Spleen (tissue), 13 donors: ENCODE measurements at places on chromosomes 4 and X. TPM values are rescaled to one million over a fixed set of nuclear protein-coding genes. Genes with fewer than 3 reads are reported as not detected.
A peak's percentile ranks its signal among the peaks of the same experiment; 100 is the strongest.

DNA sequence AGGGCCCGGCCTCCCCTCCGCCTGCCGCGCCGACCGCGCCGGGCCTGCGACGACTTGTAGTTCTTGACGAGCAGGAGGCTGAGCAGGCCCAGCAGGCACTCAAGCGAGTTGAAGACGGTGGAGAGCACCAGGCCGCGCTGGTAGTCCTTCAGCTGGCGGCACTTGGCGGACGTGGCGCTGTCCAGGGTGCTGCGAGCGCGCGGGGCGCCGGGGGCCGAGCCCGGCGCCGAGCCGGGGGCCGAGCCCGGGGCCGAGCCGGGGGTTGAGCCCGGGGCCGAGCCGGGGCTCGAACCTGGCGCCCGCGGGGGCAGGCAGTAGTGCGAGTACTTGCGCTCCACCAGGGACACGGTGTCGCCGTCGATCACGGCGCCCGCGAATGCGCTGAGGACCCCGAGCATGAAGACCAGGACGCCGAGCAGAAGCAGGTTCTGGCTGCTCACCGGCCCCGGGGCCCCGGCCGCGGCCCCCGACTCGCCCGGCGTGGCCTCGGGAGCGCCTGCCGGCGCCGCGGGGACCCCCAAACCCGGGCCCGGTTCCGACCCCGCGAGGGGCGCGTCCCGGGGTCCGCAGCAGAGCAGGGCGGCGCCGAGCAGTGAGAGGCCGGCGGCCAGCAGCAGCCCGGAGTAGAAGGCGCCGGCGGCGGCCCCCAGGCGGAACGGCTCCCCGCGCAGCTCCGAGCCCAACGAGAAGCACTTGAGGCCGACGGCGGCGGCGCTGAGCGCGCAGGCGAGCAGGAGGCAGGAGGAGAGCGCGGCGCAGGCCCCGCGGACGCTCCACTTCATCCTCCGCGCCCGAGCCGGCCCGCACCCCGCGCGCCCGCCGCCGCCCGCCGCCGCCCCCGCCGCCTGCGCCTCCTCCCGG is 584 bp downstream of the TMEM271 start:
- peak; percentile 64 for DNase-seq
- H3K27ac ChIP-seq: no peak overlapping the region
- no peaks in the 10 kb centered on the region for H3K36me3 ChIP-seq
- H3K4me1 ChIP-seq: peaks cover 31% of the 10 kb centered on the region

DNA sequence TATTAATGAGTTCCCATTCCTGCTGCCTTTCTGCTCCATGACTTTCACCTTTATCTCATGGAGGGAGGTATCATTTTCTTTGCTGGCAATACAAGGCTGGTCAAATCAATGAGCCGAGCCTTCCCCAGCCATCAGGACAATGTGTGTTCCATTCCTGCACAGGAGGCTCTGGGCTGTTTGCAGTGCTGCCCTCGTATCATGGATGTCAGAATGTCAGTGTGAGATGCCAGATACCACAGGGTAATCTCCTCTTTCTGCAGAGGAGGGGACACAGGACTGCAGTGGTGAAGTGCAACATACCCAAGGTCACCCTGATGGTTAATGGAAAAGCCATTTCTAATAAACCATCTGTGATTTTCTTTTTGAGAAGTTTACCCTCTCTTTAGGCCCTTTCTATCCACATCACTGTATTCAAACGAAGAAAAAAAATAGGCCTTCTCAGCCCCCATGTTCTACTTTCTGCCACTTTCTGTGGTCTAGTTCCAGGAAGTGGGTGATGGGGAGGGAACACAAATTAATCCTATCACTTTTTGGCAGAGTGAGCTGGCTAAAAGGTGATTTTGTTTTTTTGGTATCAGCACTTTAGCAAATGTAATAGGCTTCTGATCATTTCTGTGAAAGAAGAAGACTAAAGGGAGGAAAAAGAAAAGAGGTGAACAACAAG is 490.2 kb upstream of the BOD1L1 start:
- DNase-seq: no peak
- no peaks in the 10 kb centered on the region for H3K27me3 ChIP-seq

Gene F8A2
- not detected for total RNA-seq

DNA sequence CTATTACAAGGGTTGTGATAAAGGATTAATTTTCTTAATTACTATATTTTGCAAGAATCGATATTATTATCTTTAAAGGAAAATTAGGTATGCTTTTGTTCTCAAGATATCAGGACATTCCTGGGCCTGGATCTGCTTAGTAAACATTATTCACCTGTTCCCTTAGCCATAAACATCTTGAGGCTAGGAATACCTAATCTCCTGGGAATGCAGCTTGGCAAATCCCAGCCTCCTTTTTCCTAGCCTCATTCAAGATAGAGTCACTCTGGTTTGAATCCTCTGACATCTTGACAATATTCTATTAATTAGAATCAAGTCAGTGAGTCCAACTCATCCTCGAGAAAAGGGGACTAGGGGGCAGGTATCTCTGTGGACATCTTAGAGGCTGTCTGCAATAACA is 327.1 kb downstream of the STIM2 start:
- no peak overlapping the region for H3K27ac ChIP-seq
- no peak for DNase-seq
- no peak overlapping the region for H3K4me3 ChIP-seq
- H3K27me3 ChIP-seq: no peaks in the 10 kb centered on the region
- H3K4me1 ChIP-seq: no peaks in the 10 kb centered on the region

Gene ELF2
- total RNA-seq: 58.2 TPM

Gene PLAC1
- not detected for total RNA-seq

DNA sequence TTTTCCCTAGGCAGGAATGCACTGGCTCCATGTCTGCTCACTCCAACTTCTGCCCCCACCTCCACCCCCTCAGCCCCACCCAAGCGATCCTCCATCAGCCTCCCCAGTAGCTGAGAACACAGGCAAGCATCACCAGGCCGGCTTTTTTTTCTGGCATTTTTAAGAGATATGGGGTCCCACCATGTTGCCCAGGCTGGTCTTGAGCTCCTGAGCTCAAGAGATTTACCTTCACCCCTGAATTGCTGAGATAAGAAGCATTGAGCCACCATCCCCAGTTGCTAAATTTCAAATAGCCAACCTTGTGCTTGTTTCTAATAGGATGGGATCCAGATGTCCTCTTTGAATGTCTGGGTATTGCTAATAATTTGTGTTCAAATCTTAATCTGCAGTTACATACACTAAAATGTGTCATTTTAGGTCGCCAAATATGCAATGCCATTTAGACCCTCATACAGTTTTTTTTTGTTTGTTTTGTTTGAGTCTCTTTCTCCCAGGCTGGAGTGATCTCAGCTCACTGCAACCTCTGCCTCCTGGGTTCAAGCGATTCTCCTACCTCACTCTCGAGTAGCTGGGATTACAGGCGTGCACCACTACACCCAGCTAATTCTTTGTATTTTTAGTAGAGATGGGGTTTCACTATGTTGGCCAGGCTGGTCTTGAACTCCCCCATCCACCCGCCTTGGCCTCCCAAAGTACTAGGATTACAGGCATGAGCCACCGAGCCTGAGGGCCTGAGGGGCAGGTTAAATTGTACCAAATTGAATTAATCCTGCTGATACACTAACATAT is 8.8 kb downstream of the LARP7 start:
- H3K27me3 ChIP-seq: no peaks in the 10 kb centered on the region
- no peak overlapping the region for H3K27ac ChIP-seq
- H3K4me3 ChIP-seq: no peak overlapping the region
- DNase-seq: no peak
- H3K36me3 ChIP-seq: peaks cover 64% of the 10 kb centered on the region
- peaks cover 40% of the 10 kb centered on the region for H3K4me1 ChIP-seq

Gene SYNPO2
- total RNA-seq: 40.8 TPM

Gene DCAF12L2
- total RNA-seq: not detected

- no peak overlapping the region for H3K27ac ChIP-seq
- H3K36me3 ChIP-seq: no peaks in the 10 kb centered on the region
- no peak for DNase-seq
- no peaks in the 10 kb centered on the region for H3K4me1 ChIP-seq
- no peaks in the 10 kb centered on the region for H3K27me3 ChIP-seq
- H3K4me3 ChIP-seq: no peak overlapping the region
Observed at GRCh38 chrX:9593756-9594155, 128.9 kb downstream of the TBL1X start.

GRCh38 chr4:52102587-52102986 is 51.5 kb downstream of the SPATA18 start:
- H3K4me1 ChIP-seq: no peaks in the 10 kb centered on the region
- H3K27me3 ChIP-seq: no peaks in the 10 kb centered on the region
- DNase-seq: no peak
- H3K4me3 ChIP-seq: no peak overlapping the region
- H3K27ac ChIP-seq: no peak overlapping the region

- no peaks in the 10 kb centered on the region for H3K36me3 ChIP-seq
- no peak for DNase-seq
- H3K27ac ChIP-seq: no peak overlapping the region
- no peaks in the 10 kb centered on the region for H3K4me1 ChIP-seq
- H3K4me3 ChIP-seq: no peak overlapping the region
Observed at GRCh38 chr4:65623506-65623905, 46.8 kb downstream of the EPHA5 start.

DNA sequence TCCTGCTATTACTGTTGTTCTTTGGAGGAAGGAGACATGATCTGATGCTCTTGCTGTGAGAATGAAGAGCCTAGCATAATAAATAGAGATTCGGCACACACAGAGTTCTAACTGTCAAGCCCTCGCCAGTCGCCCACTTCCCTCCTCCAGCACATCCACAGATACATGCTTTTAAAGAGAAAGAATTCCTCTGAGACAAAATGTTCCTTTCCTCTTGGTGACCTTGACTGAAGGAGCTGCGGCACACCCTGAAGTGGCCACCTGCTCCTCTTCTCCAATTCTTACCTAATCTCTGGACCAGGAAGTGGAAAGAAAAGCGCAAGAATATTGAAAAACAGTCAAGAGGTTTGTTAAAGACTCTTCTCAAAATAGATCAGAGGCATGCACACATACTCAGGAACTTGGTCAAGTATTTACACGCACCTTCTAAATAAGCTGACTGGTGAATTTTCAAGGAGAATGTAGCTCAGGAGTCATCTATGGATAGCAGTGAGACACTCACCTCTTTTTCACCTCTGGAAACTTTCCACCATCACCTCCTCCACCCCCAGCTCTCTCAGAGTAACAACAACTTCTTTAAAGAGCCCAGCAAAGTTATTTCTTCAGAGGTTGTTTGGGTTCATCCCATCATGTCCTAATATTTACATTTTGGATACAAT is 95.4 kb downstream of the PARM1 start:
- peaks cover 4% of the 10 kb centered on the region for H3K4me1 ChIP-seq
- H3K4me3 ChIP-seq: no peak overlapping the region
- H3K27ac ChIP-seq: no peak overlapping the region
- DNase-seq: no peak

DNA sequence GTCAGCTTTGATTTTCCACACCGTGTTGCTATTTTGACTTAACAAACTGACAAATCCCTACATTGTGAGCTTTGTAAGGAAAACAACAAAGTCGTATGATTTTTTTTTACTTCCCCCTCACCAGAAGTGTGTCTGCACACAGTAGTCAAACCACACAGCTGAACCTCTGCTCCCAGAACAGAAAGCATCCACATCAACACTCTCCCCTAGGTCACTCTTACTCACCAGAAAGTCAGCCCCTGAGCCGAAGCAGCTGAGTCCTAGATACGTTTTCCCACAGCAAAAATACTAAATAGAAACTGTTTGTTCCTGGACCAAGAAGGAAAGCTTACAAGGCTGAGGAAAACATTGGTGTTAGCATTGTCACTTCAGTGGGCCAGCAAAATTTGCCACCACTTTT is 305.7 kb downstream of the DHX15 start:
- no peak for DNase-seq
- H3K4me1 ChIP-seq: no peaks in the 10 kb centered on the region
- no peaks in the 10 kb centered on the region for H3K27me3 ChIP-seq
- H3K36me3 ChIP-seq: no peaks in the 10 kb centered on the region
- H3K4me3 ChIP-seq: no peak overlapping the region

Gene ACOT9
- 37.9 TPM for total RNA-seq

DNA sequence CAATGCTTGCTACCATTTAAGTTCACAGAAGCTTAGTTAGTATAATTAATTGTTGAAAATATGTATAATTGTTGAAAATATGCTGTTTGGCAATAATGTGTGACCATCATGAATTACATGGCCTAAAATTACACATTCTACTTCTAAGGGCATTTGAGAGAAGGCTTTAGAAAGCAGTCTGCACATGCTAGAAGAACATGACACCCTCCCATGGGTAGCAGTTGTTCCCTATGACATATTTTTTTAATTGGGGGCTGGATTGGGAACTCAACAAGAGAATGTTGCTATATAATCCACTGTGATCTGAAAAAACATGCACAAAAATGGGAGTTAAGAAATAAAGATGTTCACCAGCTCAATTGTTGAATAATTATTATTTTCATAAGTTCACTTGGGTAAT is 331.4 kb downstream of the ARHGAP24 start:
- H3K4me1 ChIP-seq: peaks cover 7% of the 10 kb centered on the region
- no peak overlapping the region for H3K4me3 ChIP-seq
- H3K36me3 ChIP-seq: no peaks in the 10 kb centered on the region
- no peaks in the 10 kb centered on the region for H3K27me3 ChIP-seq

GRCh38 chr4:47525154-47525819 is 40.2 kb downstream of the ATP10D start:
- peaks cover 84% of the 10 kb centered on the region for H3K36me3 ChIP-seq
- DNase-seq: no peak
- H3K27me3 ChIP-seq: no peaks in the 10 kb centered on the region

Gene NAP1L2
- 5.2 TPM for total RNA-seq

Gene ODAM
- total RNA-seq: not detected

DNA sequence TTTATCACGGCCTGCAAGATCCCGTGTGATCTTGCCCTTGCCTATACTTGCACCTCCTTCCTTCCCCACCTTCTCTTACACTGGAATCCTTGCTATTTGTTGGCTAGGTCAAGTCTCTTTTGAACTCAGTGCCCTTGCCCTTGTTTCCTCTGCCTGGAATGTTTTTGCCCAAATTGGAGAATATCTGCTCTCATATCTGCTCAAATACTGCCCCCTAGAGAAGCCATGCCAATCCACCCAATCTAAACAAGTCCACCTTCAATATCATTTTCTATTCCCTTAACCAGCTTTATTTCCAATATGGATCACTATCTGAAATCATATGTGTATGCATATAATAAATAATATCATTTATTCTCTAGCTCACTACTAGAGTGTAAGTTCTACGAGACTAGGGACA is 1044.2 kb upstream of the FTHL17 start:
- H3K4me3 ChIP-seq: no peak overlapping the region
- H3K27me3 ChIP-seq: no peaks in the 10 kb centered on the region
- no peak for DNase-seq
- H3K27ac ChIP-seq: no peak overlapping the region
- H3K36me3 ChIP-seq: no peaks in the 10 kb centered on the region

DNA sequence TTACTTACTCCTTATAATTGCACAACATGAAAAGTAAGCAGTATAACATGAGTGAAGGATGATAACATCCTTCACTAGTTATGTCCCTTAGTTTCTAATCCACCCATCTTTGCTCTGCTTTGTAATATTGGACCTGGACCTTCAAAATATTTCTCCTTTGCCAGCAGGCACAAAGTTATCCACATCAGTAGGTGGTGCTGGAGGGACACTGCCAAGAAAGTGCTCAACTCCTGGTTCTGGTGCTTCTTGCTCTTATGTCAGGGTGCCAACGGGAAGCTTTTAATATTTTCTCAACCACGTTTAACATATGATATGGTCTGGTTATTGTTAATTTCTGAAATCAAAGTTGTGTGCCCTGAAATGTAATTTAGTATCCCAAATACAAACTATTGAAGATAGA is 49.1 kb downstream of the TMEM165 start:
- peaks cover 12% of the 10 kb centered on the region for H3K36me3 ChIP-seq
- no peak overlapping the region for H3K27ac ChIP-seq
- no peak for DNase-seq
- no peak overlapping the region for H3K4me3 ChIP-seq

GRCh38 chr4:141802333-141802732 is 165.9 kb downstream of the IL15 start:
- no peak overlapping the region for H3K27ac ChIP-seq
- H3K36me3 ChIP-seq: no peaks in the 10 kb centered on the region
- H3K27me3 ChIP-seq: no peaks in the 10 kb centered on the region
- no peak overlapping the region for H3K4me3 ChIP-seq
- H3K4me1 ChIP-seq: no peaks in the 10 kb centered on the region
- no peak for DNase-seq
